ENCODE measurements at places on chromosomes 1 and 21.

DNA sequence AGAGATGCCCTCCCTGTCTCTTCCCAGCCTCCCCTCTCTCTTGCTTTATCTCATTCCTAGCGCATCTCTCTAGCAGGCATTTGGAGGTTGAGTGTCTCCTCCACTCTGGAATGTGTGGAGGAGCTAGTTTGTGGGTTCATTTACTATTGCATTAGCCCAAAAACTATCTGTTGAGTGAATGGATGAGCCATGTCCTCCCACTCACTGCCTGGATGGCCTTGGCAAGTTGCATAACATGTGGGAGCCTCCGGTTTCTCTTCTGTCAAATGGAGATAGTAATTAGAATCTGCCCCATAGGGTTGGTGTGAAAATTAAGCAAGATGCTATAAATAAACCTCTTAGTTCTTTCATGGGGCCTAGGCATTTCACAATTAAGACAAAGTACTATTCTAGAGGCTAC, 181.8 kb downstream of the KAZN start:
- DNase-seq, result no peak

DNA sequence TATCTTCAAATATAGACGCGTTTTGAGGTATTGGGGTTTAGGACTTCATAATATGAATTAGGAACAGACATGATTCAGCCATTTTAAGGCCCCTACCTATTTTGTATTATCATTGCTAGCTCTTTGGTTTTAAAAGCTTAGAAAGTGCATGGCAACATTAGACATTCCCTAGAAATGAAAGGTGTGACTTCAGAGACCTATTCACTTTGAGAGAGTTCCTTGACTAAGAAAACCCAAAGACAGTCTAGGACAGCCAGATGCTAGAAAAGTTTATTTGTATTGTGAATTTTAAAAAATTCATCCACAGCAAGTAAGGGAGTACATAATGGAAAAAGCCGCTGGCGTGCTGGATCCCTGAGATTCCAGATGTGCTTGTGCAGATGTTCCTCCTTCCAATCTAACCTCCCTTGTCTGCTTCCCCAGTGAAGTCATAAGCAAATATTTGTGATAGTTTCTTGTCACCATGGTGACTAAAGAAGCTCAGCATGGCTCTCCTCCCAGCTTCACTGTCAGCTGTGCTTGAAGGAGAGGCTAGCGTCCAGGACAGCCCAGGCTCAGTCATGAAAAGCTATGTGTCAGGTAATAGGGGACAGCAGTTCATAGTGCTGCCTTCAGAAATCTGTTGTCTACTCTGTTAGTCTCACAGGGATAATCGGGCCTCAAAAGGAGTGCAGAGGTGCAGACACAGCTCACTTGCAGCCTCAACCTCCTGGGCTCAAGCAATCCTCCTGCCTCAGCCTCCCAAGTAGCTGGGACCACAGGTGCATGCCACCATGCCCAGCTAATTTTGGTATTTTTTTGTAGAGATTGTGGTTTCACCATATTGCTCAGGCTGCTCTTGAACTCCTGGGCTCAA, 34.8 kb downstream of the KPNA6 start:
- peak; percentile 85 for DNase-seq

- DNase-seq, result peak; percentile 67
Measured at GRCh38 chr1:203268901-203269653, 36.2 kb upstream of the BTG2 start.

- peak; percentile 31 for DNase-seq
Measured at GRCh38 chr1:213724640-213725536, 262.9 kb upstream of the PROX1 start.

DNA sequence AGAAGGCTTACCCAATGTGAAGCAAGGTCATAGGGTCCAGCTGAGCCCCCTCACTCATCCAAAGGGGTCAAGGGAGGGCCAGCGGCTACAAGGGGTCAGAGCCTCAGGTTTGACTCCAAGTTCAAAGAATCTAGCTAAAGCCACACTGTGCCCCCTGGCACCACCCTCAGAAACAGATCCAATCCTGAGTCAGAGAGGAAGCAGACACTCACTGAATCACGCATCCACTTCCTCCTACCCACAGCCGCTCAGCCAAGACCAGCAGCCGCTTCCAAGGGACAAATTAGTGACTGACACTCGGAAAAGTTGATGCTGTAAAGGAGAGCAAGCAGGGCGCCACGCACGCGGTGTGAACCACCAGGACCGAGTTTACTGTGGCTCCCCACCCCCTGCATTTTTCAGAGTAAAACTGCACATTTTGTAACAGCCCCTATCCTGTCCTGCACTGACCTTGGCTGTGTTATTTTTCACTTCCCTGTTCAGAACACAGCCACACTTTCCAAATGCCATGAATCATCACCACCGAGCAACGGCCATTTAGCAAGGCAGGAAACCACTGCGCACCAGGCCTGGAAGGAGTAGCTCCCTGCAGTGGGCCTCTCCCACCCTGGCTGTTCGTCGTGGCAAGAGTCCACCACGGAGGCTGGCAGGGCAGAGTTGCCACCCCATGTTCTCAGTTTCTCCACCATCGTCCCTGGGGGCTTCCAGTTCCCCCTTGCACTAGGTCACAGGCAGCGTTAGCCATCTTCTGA, 147.8 kb downstream of the TOMM20 start:
- DNase-seq, result peak; percentile 83

DNA sequence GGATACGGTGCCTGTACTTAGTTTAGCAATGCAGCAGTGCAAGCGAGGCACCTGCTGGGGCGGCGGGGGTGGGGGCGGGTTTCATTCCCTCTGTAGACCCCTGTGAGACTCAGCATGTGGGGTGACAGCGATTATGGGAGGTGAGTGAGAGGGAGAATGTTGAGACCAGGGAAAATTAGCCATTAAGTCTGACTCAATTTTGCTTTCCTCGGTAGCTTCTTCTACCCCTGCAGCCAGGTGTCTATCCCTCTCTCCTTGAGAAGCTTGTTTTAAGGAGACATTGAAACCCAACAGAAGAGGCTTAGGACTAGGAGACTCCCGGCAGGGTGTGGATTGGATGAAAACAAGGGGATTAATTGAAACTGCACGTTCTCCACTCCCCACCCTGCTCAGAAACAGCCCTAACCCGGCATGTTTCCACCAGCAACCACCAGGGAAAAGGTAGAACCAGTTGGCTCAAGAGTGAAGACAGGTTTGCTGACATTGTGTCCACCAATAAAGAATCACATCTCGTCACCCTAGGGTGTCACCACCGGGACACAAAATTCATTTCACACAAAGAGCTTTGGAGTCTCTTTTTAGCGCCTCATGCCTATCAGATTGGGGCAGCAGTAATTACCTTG, 20.6 kb upstream of the ATF3 start:
- no peak for DNase-seq

GRCh38 chr1:3614755-3615742, 3.7 kb upstream of the MEGF6 start:
- DNase-seq, result no peak

GRCh38 chr1:245730801-245731200, 576.0 kb downstream of the KIF26B start:
- DNase-seq, result no peak
